ENCODE measurements at places on chromosomes 4 and X.

- no peak for DNase-seq
Observed at GRCh38 chr4:98653890-98654867, 4.2 kb downstream of the TSPAN5 start.

DNA sequence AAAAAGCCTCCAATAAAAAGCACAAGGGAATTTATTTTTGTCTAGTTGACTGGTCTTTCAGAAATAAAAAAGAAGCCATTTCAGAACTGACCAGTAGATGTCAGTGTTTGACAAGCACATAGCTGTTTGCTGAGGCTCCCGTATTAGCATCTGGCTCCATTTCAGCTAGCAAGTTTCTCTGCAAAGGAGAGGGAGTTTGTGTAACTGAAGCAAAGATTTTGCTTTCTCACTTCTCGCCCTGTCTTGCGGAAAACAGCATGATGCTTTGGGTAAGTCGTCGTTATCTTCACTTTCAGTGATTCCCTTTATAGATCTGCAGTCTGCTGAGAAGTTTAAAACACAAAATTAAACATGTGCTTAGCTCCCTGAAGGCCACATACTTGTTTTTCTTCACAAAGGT is 85.5 kb downstream of the CT47B1 start:
- DNase-seq: no peak

- DNase-seq: no peak
Observed at GRCh38 chrX:41671082-41671481, 17.7 kb upstream of the GPR34 start.

DNA sequence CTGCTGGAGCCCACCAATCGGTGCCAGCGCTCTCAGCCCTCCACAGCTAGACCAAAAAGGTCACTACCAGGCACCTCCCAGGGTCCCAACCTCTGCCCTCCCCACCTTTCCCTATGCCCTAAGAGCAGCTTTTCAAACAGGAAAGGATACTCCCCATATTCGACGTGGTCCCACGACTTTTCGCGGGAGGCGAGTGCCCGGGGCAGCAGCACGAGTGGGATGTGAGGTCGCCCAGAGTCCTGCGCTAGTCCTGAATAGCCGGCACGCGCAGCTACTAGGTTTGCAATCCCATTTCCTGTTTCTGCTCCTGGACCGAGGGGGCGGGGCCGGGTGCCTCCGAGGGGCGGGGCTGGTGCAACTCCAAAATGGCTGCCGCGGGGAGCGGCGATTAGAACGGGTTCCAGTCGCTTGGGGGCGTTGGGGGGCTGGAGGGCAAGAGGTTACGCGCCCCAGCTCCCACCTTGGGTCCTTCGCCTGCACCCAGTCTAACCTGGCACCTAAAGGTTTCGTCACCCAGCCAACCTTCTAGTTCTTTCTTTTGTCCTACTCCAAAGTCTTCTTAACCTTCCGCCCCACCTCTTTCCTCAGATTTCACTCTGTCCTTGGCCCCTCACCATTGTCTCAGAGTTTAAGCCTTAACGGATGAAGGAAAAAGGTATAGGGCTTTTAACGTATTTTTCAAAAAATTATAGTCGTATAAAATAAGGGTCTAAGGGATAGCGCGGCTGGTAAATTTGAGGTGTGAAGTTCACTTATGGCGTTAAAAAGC is 85.0 kb upstream of the TENT5D start:
- DNase-seq: no peak

DNA sequence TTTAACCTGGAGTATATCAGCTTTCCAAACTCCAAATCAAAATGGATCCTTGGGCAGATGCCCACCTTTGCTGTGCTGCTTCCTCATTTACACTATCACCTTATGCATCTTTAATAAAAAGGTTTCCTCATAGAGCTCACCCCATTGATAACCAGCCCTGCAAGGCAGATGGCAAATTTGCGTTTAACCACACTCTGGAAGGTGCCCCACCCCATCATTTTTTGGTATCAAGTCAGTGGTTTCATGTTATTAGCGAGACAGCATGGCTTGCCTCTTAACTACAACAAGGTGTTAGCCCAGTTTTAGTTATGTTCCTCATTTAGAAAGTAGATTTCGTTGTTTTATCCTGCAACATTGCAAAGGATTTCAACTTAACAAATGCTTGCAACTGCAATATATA is 214.0 kb upstream of the WDFY3 start:
- no peak for DNase-seq

DNA sequence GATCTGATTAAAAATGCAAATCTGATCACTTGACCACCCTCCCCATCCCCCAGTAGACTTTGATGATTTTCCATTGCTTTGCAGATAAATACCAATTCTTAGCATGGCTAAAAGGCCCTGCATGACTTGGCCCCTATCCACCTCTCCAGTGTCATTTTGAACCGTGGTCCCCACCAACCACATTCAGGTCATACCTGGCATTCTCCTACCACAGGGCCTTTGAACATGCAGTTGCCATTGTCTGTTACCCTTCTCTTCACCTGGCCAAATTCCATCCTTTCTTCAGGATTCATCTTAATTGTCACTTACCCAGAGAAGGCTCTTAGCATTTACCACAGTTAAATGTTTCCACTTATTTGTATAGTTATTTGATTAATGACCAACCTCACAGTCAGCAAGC is 36.9 kb upstream of the RELL1 start:
- no peak for DNase-seq

GRCh38 chrX:151402719-151403390 is 5.8 kb downstream of the VMA21 start:
- DNase-seq: no peak

- no peak for DNase-seq
Observed at GRCh38 chrX:17964871-17965270, 103.8 kb upstream of the RAI2 start.

DNA sequence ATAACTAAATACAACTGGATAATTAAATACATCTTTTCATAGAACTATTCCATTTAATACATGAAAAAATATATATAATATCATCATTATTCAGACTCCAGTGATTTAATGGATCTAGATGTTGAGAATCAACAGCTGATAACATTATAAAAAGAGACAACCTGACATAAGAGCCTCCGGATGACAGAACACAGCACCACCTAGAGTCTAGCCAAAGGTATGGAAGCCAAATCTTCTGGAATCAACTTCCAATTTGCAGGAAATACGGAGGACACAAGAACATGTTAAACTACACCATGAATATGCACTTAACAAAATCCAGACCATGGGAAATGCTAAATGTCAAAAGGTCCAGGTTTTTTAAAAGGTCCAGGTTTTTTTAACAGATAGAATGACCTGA is 55.0 kb downstream of the LRBA start:
- DNase-seq: no peak

GRCh38 chr4:4724321-4724720 is 135.1 kb upstream of the MSX1 start:
- DNase-seq: no peak

- no peak for DNase-seq
Observed at GRCh38 chr4:85779165-85779564, 304.2 kb downstream of the ARHGAP24 start.
